Astrocyte of the spinal cord (primary cell): ENCODE measurements at places on chromosomes 3 and 15.

DNA sequence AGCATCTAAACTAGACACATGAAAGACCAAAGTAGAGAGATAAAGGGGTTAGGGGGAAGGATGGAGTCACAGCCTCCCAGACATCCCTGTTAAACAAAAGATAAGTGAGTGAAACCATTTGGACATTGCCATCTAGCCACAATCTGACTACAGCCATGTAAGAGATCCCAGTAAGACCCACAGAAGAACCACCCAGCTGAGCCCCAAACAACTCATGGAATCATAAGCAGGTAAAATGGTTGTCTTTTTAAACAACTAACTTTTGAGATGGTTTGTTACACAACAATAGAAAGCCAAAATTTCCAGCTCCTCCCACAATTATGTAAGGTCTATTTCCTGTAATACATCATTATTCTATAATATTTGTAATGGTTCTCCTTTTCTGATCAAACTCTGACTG is 437.5 kb downstream of the IGSF11 start:
- no peak for DNase-seq

- no peak for DNase-seq
Observed at GRCh38 chr3:197222937-197223370, 75.5 kb downstream of the DLG1 start.

DNA sequence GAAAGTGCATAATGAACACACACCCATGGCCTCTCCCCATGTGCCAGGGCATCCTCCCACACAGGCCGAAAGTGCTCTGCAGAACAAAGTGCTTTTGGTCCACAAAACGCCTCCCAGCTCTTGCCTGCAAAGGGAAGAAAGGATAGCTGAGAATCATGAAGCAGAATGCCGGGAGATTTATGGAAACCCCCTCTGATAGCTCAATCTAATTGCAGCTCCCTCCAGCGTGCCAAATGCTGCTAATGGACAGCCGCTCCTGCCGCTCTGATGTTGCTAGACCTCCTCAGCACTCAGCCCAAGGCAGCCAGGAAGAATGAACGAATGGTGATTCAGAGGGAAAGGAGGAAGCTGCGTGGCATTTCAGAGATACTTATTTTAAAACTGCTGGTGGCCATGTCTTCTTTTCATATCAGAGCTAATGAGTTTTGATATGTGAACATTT is 145.3 kb downstream of the TJP1 start:
- peak; percentile 68 for DNase-seq

DNA sequence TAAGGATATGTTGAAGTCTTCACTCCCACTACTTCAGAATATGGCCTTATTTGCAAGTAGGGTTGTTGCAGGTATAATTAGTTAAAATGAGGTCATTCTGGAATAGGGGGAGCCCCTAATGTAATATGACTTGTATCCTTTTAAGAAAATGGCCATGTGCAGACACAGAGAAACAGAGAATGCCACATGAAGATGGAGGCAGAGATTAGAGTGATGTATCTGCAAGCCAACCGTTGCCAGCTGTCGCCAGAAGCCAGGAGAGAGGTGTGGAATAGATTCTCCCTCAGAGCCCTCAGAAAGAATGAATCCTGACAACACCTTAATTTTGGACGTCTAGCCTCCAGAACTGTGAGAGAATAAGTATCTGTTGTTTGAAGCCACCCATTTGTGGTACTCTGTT is 11.3 kb upstream of the TRANK1 start:
- DNase-seq, result no peak

GRCh38 chr15:29680465-29681165 is 141.7 kb downstream of the TJP1 start:
- no peak for DNase-seq

GRCh38 chr15:38520035-38520434 is 44.6 kb downstream of the RASGRP1 start:
- no peak for DNase-seq

- no peak for DNase-seq
Observed at GRCh38 chr3:4928277-4928789, 50.9 kb upstream of the BHLHE40 start.

- DNase-seq, result no peak
Observed at GRCh38 chr3:50266017-50266416, 2.9 kb upstream of the SEMA3B start.

DNA sequence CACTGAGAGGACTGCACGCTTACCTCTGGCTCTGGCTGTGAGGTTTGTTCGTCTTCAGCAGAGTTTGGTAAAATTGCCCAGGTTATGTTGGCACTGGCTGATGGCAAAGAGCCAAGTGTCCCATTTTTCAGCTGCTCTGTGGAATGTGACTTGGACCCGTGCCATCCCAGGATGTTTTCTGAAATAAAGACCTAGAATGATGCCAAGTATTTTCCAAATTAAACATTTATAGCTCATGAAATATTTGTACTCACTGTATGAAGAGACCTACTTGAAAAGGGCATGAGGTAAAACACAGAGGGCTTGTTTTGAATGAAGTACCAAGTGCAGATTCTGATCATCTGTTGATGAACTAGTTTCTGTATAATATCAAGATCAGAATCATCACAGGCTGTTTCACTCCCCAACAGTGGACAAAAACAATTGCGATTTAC is 200.5 kb downstream of the STT3B start:
- no peak for DNase-seq

DNA sequence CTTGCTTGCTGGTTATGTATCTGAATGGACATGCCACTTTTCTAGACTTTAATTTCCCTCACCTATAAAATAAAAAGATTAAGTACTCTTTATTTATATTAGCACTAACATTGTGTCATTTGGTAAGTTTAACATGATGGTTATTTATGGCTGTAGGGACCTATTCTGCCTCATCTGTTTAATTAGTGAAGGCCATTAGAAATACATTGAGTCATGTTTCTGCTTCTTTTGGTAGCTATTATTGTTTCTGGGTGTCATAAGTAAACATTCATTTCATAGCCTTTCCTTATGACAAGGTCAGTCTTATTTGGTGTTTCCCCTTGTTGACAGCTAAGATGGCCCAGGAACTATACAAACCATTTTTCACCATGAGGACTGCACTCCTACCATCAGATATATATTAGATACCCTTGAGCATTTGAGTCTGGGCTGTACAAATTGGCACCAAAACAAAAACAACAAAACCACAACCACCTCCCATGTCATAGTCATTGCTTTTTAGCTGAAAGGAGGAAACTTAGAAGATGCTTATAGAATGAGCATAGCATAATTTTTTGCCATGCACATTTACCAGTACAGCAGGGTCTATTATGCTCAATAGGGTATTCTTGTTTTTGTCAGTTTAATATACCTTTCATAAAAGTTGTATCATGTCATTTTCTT is 39.3 kb downstream of the SRP14 start:
- peak; percentile 38 for DNase-seq

GRCh38 chr3:51794206-51794605 is 15.2 kb upstream of the IQCF6 start:
- no peak for DNase-seq

GRCh38 chr15:40330368-40330836 is 6.9 kb downstream of the INAFM2 start:
- DNase-seq, result no peak

GRCh38 chr3:54376939-54377578 is 254.7 kb downstream of the CACNA2D3 start:
- no peak for DNase-seq

- DNase-seq, result peak; percentile 59
Observed at GRCh38 chr3:155362808-155363689, 69.6 kb upstream of the STRIT1 start.

DNA sequence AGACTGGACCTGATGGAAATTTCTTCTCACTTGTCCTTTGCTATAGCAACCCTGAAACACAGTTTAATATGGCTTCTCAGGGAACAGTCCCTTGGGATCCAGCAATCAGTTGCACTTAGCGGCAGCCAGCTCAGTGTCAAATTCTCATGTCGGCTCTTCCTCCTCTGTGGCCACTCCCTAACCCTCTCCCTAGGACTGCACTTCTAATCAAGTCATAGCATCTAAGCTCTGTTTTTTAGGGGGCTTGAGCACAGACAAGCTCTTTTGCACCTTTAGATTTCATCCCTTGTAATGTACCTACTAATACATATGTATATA is 250.5 kb upstream of the TLE3 start:
- DNase-seq, result no peak

DNA sequence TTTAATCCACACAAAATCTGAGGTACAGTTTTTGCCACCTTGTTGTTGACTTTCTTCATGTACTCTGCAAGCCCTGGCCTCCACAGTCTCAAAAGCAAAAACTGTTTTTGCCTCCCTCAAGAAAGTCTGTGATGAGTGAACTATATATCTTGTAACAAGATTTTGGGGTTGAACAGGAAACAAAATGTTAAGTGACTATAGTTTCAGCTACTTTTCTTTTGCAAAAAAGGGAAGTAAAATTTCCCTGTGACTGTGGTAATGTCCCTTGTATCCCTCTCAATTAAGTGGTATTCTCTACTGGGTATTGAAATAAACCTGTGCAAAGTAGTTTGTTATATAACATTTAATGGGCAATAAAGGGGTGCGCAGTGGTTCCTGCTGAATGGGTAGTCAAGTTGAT is 21.3 kb upstream of the SCAANT1 start:
- no peak for DNase-seq

DNA sequence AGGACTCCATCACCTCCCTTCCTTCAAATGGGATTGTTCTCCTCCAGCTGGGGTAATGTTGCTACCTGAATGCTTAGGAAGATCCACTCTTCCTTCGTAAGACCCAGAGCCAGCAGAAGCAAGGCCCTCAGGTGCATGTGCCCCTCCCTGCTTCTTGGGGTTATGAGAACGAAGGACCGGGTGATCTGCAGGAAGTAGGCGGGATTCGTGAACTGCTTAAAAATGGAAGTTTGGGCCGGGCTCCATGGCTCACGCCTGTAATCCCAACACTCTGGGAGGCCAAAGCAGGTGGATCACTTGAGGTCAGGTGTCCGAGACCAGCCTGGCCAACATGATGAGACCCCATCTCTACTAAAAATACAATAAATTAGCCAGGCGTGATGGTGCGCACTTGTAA is 8.0 kb downstream of the TLR9 start:
- no peak for DNase-seq

DNA sequence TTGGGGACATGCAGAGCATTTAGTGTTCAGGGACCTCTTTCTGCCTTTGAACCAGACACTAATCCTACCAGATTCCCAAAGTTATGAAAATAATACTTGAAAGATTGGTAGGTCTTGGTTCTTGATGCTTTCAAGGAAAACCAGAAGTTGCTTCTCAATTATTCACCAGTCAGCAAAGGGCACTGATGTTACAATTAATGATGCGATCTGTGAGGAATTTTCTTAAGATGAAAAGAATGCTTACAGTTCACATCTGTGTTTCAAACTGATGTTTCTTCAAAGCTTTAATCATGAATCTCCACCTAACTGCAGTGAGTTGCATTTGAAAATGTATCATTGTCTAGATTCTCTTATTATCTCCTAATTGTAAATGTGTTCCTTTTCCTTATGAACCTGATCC is 161.0 kb downstream of the NAALADL2 start:
- no peak for DNase-seq
